HuH-7 (cell line): ENCODE measurements at places on chromosomes 11 and 22.

DNA sequence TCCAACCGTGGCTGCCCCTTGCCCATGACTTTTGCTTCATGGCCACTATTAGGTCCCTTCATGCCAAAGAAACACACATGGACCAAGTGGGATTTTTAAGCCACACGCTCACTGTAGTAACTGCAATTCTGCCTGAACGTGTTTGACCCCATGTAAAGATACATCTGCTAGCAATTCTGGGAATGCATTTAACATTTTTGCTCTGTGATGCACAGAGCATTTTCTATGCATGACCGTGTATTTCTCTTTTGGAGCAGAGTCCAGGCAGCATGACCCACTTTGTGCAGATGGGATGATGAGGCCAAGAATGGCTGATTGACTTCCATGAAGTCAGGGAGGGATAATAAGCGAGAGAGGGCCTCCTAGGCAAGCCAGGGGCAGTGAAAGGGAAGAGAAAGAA lies 108.5 kb downstream of the TP53I11 start:
- no peak for DNase-seq

GRCh38 chr11:37336401-37336800 lies 738.4 kb upstream of the RAG2 start:
- no peak for DNase-seq

DNA sequence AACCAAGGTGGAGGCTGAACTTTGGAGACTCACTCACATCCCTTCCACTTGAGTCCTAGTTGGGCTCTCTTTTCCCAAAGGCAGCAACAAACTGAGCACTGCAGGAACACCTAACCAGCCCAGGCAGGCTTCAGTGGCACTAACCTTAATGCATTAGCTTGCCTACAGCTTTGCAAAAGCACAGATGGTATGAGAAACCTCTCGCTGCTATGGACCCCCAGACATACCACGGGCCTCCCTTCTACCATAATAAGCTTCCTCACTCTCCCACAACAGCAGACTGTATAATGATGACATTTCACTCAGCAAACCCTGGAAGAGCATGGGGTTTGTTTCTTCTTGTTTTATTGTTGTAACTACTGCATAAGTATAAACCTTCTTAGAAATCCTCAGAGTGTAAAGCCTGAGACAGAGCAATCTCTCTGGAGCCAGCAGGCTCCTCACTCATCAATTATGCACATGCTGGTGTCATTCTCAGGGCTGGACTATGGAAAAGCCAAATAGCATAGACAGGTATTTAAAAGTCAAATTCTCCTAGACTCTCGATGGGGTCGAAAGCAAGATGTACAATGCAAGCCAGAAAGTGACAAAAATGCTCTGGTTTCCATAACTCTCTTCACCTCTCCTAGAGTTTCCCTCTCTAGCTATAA lies 167.6 kb downstream of the NXPE2 start:
- no peak for DNase-seq

DNA sequence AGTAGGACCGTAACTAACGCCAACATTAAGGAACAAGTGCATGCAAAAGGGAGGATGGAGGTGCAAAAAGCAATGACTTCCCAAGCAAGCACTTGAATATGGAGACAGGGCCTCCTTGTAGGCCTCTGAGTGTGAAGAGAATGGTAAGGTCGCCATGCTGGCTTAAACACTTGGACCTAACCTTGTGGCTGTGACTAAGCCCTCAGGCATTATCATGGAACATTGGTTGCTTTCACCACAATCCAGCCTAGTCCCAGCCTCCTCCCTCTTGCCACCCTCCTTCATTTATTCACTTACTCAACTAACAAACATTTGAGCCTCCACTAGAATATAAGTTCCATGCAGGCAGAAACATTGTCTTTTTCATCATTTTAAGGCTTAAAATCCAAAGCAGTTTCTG lies 11.9 kb upstream of the SYTL2 start:
- DNase-seq = no peak

GRCh38 chr22:23313791-23314567 lies 133.7 kb downstream of the BCR start:
- DNase-seq = no peak

GRCh38 chr11:17581732-17582053 lies 34.6 kb downstream of the OTOG start:
- DNase-seq = no peak

DNA sequence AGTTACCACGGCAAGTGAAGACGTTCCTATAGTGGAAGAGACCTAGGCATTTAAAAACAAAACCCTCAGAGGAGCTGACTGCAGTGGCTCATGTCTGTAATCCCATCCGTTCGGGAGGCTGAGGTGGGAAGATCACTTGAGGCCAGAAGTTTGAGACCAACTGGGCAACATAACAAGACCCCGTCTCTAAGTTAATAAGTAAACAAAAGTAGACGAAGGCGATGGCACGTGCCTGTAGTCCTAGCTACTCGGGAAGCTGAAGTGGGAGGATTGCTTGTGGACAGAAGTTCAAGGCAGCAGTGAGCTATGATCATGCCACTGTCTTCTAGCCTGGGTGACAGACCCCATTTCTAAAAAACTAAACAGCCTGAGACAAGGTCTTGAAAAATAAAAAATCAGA lies 3.8 kb upstream of the ADSL start:
- DNase-seq = no peak
